Liver (tissue), 10 donors: ENCODE measurements at places on chromosomes 2 and 18. TPM values are rescaled to one million over a fixed set of nuclear protein-coding genes. Genes with fewer than 3 reads are reported as not detected.

ING5 gene
- polyA plus RNA-seq: 7.8 TPM

PJVK gene
- 0.48 TPM for polyA plus RNA-seq

PFN4 gene
- polyA plus RNA-seq: 0.40 TPM

GRCh38 chr2:38866773-38867443, 8.8 kb downstream of the DHX57 start:
- no peak for DNase-seq

GRCh38 chr2:113032737-113033136, 19.9 kb downstream of the IL36B start:
- DNase-seq: no peak

GRCh38 chr2:105789745-105790460, 45.2 kb downstream of the NCK2 start:
- no peak for DNase-seq

DNA sequence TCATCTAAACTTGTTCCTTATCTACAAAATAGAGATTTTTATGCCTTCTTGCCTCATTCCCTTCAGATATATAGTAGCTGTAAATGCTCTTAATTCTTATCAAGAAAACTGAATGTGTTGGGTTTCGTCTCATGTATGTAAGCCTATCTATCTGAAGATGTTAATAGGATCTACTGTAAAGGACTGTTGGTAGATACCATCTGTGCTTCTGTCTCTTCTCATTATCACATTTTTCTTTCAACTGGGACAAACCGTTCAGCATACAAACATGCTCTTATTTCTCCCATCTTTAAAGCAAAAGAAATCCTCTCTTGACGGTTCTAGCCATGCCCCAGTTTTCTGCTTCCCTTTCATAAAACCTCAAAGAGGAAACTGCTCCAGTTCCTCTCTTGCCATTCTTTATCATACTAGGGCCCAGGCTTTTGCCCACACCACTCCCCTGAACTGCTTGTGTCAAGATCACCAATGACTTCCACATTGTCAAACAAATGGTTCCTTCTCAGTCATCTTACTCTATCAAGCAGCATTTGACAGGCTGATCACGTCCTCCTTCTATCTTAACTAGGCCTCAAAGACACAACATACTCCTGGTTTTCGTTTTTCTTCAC, 88.7 kb downstream of the ARHGEF33 start:
- DNase-seq: no peak

DNA sequence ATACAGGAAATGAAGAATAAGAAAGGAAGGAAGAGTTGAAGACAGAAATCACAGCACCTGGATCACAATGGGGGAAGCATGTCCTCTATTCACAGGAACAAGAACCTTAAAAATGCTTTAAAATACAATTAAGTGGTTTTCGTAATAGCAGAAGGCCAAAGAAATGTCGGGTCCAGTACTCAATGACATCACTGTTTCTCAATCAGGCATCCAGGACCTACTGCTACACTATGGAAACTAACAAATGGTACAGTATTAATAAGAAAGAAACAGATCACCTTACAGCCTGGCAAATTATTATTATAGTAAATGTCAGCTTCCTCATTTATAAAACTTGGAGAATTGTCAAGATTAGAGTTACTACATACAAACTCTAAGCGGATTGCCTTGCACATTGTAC, 15.8 kb downstream of the HNRNPLL start:
- DNase-seq: no peak

DNA sequence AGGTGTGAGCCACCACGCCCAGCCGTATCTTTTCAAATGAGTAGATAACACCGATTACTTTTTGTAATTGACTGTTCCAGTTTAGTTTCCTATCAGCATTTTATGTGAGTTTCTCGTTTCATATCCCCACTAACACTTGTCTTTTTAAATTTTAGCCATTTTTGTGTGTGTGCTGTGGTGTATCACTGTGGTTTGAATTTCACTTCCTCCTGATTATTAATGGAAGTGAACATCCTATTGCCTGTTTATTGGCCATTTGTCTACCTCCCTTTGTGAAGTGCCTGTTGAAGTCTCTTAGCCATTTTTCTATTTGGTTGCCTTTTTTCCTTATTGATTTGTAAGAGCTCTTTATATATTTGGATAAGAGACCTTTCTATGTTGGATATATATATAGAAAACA, 91.7 kb upstream of the STON1 start:
- no peak for DNase-seq
